ENCODE measurements at places on chromosomes 5 and 9. TPM values are rescaled to one million over a fixed set of nuclear protein-coding genes. Genes with fewer than 3 reads are reported as not detected.

S1PR3 gene
- total RNA-seq, result 27.5 TPM

PCDHB7 gene
- 0.87 TPM for total RNA-seq

SHB gene
- total RNA-seq, result 14.7 TPM

C9 gene
- not detected for total RNA-seq

FBP2 gene
- total RNA-seq, result 0.54 TPM

TIGD6 gene
- total RNA-seq, result 2.4 TPM

- DNase-seq, result no peak
Measured at GRCh38 chr5:141605523-141606277, 13.1 kb downstream of the DIAPH1 start.

DNA sequence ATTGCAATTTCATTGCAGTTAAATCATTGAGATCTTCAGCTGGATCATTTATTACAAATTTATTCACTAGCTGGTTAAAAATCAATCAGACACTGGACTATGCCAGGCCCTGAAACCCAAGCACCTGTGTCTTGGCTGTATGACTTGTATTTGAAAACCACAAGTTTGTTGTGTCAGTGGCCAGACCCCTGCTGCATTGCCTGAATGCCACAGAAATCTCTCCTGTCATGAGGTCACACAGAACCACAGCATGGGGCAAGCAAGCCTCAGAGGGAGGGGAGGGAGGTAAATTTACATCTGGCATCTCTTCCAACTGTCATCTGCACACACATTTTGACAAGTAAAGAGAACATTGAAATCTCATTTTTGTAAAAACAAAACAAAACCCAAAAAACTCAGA, 90.0 kb downstream of the ARRDC3 start:
- no peak for DNase-seq

DNA sequence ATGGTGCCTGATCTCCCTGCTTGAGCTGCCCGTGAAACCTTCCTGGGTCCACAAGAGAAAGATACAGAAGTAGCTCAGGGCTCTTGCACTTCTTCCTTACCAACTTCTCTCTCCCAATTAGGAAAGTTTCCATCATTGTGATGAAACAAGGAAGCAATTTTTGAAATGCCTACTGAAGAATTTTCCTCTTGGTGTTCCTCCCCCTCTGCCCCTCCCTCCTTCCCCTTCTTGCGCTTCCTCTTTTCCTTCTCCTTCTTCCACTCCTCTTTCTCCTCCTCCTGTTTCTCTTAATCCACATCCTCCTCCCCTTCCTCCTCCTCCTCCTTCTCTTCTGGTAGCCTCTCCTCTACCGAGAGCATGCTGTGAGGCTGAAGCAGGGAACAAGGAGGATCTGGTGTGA, 36.3 kb upstream of the OTULINL start:
- DNase-seq, result no peak

DNA sequence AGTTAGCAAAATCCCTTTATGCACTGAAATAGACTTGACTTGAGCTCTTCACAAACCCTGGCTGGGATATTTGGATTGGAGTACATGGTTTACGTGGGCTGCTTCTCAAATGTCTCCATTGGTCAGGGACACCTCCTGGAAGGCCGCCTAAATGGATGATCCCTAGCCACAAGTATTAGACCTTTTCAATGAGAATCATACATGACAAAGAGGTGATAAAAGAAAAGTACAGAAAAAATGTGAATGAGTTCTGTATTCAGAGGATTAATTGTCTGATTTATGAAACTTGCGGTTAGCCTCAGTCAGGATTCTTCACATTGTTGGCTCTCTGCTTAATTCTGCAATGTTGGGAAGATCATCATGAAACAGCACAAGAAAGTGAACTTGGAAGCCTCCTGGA, 752.8 kb upstream of the ADAMTS16 start:
- DNase-seq, result no peak

PCDHGA11 gene
- total RNA-seq, result 4.5 TPM

- DNase-seq, result no peak
Measured at GRCh38 chr5:97420646-97421045, 237.6 kb upstream of the RIOK2 start.

GRCh38 chr5:113142186-113142585, 165.6 kb downstream of the DCP2 start:
- DNase-seq, result no peak

FCHO2 gene
- total RNA-seq, result 23.0 TPM

HMCN2 gene
- 5.7 TPM for total RNA-seq

SAXO1 gene
- total RNA-seq, result not detected

DNA sequence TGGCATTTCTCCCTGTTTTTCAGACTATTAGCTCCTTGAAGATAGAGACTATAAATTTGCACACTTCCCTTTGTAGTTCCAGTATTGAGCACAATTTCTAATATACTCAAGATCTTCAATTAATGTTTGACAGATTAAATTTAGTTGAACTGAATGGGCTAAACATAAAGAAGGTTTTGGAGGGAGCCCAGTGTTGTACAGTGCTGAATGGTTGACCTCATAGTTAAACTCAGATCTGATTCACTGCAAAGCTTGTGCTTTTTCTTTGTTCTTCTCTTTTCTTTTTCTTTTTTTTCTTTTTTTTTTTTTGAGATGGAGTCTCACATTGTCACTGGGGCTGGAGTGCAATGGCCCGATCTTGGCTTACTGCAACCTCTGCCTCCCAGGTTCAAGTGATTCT, 411.7 kb upstream of the ZNF462 start:
- DNase-seq, result no peak

FAF2 gene
- 15.7 TPM for total RNA-seq

- no peak for DNase-seq
Measured at GRCh38 chr5:10162468-10162867, 87.2 kb downstream of the ATPSCKMT start.

GRCh38 chr9:112367465-112367864, 12.4 kb upstream of the HSDL2 start:
- DNase-seq, result no peak

CIZ1 gene
- 69.3 TPM for total RNA-seq

C7 gene
- total RNA-seq, result 346 TPM

DNA sequence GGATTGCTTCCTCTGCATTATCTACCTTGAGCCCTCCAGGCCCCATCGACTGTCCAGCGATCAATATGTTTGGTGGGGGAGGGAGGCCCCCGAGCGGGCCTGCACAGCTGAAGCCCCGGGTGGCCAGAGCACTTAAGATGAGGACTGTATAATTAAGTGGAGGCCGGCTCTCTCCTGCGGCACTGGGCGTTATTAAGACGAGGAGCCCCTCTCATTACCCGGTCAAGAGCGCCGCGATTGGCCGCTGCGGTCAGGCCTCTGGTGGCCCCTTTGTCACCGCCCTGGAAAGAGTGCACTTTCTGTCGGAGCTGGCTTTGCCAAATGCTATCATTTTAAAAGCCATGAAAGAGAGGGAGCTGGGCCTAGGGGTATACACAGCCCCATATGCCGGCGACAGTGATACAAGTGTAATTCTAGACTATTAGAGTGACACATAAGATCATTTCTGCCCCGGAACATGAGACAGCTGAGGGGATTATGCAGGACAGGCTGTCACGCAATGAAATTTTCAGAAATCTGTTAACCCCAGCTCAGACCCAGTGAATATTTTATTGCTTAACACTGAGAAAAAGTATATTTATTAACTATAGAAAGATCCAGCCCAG, 106.3 kb upstream of the IRX1 start:
- no peak for DNase-seq

- DNase-seq, result no peak
Measured at GRCh38 chr9:113886026-113886369, 9.9 kb downstream of the ZNF618 start.

DNA sequence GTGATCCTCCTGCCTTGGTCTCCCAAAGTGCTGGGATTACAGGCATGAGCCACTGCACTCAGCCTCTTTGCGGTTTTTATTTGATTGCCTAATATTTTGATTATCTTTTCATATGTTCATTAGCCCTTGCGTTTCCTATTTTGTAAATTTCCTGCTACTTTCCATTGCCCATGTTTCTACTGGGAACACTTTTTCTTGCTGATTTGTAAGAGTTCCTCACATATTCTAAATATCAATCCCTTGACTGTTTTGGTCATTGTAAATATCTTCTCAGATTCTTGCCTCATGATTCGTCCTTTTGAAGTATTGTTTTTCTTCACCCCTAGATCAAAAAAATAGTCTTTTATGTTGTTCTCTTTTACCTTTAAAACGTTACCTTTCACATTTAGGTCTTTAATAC, 37.9 kb upstream of the TTC1 start:
- no peak for DNase-seq

TENT4A gene
- 13.0 TPM for total RNA-seq

DNA sequence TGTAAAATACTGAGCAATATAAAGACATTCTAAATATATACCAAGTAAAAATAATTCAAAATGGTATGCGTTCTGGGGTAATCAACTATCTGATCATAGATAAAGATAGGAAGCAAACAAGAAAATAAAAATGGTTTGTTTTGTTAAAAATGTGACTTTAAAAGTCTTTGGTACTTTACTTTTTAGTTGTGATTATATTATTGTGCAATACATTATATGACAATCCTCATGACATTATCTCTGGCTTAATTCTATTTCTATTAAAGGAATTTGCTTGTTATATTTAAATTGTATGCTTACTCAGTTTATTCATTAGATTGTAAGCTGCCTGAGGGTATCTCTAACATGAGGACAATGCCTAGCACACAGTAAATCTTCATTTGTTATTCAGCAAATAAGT, 477.9 kb downstream of the TMEM38B start:
- no peak for DNase-seq

- DNase-seq, result no peak
Measured at GRCh38 chr5:149860801-149861322, 83.7 kb downstream of the PDE6A start.

SOX30 gene
- total RNA-seq, result 0.19 TPM

DNA sequence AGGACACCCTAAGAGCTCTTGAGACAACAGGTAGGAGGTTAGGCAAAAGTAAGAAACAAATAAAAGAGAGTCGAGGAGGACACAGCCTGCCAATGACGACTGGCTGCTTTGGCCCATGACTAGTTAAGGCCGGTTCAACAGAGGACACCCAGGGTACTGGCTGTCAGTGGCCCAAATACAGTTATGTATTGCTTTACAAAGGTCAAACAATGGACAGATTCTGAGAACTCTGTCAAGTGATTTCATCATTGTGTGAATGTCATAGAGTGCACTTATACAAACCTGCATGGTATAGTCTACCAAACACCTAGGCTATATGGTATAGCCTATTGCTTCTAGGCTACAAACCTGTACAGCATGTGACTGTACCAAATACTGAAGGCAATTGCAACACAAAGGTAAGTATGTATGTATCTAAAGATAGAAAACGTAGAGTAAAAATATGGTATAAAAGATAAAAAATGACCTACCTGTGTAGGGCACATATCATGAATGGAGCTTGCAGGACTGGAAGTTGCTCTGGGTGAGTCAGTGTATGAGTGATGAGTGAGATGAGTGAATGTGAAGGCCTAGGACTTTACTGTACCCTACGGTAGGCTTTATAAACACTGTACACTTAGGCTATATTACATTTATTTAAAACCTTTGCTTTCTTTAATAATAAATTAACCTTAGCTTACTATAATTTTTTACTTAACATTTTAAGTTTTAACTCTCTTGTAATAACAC, 6.5 kb upstream of the FAM81B start:
- no peak for DNase-seq
